RWPE1 (cell line): ENCODE measurements at places on chromosomes 6 and 20.

DNA sequence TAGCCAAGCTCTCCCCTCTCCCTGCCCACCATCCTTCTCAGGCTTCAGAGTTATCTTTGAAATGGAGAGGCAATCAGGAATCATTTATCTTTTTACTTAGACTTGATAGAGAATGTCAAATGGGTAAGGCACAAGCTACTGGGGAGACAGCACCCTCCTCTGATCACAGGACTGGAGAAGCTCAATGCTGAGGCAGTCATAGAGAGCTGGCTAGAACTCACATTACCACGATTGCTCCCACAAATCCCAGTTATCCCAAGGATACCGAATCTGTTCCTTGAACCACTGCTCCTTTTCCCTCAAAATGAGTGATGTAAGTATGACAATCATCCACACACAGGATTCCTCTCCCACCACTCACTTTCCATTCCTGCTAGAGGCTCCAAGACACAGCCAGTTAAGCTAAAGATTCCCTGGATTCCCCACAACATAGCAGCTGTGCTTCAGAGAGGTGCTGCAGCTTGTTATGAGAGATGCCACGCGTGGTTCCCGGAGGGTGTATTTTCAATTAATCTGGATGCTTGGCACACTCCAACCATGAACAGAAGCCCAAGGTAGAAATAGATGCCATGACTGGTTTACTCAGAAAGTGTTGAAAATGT lies 96.2 kb upstream of the VGLL2 start:
- no peak for DNase-seq

DNA sequence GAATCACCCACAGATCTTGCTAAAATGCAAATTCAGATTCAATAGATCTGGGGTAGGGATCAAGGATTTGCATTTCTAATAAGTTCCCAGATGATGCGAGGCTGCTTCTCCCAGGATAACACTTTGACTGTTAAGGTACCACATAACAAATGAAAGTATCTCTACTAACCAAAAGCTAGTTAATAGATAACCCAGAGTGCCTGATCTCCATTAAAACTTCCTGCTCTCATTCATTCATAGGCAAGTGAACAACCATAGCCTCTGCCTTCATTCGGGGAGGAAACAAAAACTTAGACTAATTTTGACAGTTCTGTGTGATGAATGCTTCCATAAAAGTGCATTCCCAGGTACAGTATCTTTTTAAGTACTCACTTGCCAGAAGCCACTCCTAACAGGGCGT lies 265.6 kb upstream of the BTBD3 start:
- DNase-seq, result no peak

DNA sequence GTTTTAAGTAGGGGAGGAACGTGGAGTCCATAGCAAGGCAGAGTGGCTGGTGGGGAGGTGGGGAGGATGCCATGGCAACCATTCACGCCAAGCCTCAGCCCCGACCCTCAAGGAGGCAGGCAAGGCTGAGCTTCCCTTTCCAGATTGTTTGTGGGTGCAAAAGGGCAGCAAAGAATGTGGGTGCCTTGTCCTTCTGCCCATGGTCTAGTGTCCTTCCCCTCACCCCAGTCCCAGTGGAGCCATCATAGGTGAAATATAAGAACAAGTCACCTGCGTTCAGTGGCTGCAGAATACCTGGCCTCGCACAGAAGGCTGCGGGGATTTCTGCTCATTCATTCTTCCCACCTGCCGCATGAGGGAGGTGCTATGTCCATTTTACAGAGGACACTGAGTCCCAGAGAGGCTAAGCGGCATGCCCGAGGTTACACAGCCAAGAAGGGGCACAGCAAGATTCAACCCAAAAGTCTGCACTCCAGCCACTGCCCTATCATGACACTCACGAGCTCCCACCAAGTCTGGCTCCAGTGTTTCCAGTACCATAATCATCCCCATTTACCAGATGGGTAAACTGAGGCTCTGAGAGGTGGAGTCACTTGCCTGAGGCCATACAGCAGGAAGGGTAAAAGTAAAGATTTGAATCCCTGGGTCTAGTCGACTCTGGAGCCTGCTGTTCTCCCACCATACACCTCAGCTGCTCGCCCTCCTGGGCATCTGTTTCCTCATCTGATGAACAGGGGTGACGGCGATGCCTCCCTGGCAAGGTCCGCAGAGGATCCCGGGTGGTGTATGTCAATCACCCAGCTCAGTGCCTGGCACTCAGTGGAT lies 100.8 kb downstream of the CEBPB start:
- no peak for DNase-seq

DNA sequence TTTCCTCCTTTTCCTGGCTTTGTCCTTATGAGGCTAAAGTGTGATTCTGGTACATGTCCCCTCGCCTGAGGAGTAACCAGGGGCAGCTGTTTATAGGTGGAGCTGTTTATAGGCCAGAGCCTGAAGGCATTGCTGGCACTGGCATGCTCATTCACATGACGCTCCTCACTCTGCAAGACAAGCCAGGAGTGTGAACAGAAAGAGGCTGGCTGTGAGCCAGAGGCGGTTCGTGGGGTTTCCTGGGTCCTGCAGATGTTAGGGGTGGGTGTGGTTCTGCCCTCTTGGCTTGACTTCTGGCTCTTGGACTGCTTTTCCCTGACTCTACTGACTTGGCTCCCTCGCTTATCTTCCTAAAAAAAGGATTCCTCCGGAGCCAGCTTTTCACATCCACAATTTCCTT lies 12.8 kb upstream of the MDFI start:
- DNase-seq, result peak; percentile 77

GRCh38 chr6:20117474-20117873 lies 94.8 kb downstream of the MBOAT1 start:
- DNase-seq, result peak; percentile 78

DNA sequence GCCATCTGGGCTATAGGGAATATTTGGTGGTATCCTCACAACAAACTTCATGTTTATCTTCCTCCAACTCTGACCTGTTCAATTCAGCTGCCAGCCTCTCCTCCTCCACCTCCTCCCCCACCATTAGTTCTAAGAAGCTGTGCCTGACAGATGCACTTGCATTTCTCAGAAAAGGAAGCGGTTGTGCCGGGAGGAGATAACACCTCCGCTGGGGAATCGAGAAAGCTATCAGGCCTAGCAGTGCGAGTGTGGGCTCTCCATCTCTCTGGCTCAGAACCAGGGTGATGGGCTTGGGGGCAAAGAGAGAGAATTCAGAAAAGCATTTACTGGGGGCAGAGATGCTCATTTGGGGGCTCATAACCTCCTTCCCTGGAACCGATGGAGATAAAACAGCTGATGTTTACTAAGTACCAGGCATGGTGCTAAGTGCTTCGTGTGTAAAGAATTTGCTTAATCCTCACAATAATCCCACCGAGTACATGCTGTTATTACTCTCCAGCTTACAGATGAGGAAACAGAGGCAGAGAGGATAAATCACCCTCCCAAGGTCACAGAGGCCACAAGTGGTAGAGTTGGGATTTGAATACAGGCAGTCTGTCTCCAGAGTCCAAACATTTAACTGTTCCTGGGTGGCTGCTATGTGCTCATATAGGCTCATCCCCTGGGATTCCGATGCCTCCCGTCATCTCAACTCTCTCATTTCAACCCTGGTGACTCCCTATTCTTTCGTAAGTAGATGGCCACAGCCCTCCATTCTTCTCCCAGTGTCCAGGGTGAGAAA lies 38.3 kb downstream of the COX4I2 start:
- DNase-seq, result peak; percentile 46

DNA sequence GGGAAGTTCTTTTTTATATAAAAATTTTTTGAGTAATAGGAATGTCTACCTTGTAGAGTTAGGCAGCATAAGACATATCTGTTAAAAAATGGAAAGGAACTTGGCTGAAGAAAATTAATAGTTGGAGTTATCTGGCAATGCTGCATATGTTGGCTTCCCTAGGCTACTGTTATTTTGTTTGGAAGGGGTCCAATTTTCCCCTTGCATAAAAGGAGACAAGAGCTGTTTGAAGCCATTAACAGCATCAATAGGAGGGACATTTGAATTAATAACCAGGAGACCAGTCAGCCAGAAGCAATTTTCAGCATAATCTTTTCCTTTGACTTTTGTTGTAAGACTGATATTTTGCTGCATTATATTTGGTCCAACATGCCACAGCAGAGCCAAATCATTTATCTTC lies 80.9 kb upstream of the TAB2 start:
- no peak for DNase-seq

GRCh38 chr6:98974309-98974708 lies 26.6 kb upstream of the FBXL4 start:
- no peak for DNase-seq

DNA sequence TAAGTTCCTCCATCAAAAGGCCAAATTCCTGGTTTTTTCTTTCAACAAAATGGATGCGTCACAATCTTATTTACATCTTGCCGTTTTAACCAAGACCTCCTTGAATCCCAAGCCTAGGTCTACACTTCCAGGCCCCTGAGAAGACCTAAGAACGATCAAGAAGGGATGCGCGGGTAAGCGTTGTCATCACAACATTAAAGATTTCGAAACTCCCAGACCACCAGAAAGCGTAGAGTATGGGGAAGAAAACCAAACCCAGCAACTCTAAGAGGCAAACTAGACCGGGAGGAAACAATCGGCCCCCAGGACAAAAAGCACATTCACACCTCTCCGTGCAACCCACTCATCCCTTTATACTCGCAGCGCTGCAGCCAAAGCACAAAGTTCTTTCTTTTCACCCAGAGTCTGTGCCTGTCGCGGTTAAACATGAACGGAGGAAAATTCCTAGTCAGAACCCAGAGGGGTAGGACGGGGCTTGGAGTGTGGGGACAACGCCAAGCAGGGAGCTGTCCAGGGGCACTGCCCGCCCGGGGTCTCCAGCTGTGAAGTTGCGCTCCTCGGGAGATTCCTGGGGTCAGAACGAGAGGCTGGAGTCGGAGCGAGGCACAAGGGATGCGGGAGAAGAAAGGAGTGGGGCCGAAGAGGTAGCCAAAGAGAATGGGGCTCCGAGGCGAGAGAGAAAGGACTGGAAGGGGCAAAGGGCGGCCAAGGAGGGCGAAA lies 725 bp downstream of the OSER1 start:
- DNase-seq, result no peak

DNA sequence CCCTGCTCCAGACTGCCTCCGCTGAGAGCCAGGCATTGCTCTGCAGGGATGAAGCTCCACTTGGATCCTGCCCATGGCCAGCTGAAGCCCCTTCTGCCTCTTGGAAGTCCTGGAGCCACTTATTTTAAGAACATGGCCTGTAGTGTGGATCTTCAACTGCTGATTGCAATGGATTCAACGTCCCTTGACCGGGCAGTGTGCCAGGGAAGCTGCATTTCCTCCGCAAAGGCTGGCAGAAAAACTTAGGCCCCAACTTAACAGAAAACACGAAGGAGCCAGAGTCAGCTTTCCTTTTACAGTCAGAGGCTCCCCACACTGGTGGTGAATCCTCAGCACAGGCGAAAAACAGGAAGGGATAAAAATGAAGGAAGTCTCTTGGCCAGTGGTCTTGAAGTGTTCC lies 26.3 kb upstream of the FOXQ1 start:
- no peak for DNase-seq

- peak; percentile 25 for DNase-seq
Measured at GRCh38 chr6:122947355-122947754, 48.7 kb upstream of the CLVS2 start.

DNA sequence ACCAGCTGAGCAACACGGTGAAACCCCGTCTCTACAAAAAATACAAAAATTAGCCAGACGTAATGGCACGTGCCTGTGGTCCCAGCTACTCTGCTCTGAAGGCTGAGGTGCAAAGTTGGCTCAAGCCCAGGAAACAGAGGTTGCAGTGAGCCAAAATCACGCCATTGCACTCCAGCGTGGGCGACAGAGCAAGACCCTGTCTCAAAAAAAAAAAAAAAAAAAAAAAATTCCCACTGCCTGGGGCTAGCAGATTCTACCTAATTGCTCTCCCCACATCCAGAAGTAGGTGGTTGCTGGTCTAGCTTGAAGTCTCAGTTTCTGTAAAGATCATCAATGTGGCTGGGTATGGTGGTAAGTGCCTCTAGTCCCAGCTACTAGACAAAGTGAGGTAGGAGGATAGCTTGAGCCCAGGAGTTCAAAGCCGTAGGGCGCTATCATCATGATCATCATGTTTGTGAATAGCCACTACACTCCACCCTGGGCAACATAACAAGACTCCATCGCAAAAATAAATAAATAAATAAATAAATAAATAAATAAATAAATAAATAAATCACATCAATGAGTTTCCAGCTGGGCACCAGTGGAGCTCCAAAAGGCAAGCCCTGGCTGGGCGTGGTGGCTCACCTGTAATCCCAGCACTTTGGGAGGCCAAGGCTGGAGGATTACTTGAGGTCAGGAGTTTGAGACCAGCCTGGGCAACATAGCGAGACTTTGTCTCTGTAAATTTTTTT lies 6.3 kb upstream of the AP5S1 start:
- DNase-seq, result no peak

DNA sequence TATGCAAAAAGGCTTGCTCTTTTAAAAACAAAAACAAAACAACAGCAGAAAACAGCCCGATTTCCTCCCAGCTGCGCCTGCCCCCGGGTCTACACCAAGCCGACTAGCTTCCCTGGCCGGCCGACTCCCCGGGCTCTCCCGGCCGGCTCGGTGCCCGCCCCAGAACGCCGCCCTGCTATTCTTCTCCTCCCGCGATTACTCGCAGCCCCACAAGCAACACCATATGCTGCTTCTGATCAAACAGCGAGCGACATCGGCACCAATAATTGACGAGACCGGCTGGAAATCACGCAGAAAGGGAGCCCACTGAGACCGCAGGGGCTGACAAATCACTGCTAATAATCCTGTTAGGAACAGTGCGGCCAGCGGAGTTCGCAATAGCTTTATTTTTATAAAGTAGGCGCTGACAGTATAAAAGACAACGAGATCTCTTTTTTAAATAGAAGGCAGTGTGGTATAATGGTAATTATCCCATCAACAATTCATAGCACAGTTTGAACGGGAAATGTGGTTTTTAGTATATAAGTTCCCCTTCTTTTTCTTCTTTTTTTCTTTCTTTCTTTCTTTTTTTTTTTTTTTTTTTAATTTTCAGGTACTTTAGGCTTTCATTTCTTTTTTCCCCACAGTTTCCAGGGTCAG lies 3.3 kb downstream of the SIM1 start:
- DNase-seq, result no peak

GRCh38 chr20:16064989-16065707 lies 508.1 kb downstream of the KIF16B start:
- no peak for DNase-seq

DNA sequence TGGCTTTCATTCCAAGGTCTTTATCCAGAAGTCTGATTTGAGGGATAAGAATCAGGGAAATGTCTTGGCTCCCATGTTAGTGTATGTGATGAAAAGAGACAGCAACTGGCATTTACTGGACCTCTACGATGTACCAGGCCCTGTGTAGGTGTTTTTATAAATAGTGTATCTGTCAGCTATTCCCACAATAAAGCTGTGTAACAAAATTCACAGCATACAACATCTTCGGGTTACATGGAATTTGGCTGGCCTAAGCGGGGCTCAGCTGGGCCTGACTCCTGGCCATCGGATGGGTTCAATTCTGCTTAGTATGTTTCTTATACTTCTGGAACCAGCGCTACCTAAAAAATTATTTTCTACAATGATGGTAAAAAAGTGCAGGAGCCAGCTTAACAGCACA lies 128.2 kb downstream of the SNX5 start:
- no peak for DNase-seq
